ENCODE measurements at places on chromosomes 4 and X. TPM values are rescaled to one million over a fixed set of nuclear protein-coding genes. Genes with fewer than 3 reads are reported as not detected.

IL21 gene
- total RNA-seq, result not detected

DNA sequence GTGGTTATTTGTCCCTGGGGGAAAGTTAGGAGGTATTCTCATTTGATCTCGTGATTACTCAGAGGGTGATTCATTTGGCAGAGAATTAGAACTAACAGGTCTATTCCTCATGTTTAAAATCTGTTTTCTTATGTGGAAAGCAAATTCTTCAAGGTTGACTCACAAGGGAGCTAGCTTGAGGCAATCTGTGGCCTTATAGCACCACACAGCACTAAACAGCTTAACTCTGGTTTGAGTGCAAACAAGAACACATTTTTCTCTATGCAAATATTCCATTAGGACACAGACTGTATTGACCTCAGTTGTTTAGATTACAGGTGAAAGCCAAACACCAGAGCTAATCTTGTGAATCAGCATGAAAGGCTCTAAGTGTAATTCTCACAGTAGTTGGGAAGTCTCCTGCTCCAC, 694.4 kb upstream of the POU3F4 start:
- DNase-seq, result peak; percentile 44

DNA sequence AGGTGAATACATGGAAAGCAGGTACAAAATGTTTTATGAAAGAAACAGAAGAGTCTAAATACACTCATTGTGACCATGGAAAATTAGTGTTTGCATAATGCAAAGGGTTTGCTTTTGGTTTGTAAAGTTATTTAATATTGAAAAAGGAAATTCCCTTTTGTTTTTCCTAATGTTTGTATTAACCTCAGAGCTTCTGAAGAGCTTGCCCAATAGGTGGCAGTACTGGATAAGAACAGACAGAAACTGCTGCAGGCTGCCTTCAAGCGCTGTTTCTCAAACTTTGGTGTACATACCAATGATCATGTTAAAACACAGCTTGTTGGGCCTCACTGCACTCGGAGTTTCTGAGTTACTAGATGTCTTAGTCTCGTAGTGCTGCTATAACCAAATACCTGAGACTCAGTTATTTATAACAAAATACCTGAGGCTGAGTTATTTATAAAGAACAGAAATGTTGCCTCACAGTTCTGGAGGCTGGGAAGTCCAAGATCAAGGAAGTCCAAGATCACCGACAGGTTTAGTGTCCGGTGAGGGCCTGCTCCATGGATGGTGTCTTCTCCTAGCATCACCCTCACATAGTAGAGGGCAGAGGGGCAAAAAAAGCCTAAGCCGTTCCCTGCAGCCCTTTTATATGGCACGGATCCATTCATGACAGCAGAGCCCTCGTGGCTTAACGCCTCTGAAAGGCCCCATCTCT, 54.2 kb downstream of the SUPT20HL2 start:
- peak; percentile 76 for DNase-seq

- no peak for DNase-seq
Measured at GRCh38 chr4:8865681-8866310, 5.8 kb downstream of the HMX1 start.

GRCh38 chrX:8364369-8365141, 100.1 kb upstream of the VCX3B start:
- DNase-seq, result peak; percentile 1

Measured in fibroblast of villous mesenchyme (primary cell).